ENCODE measurements at places on chromosomes 6 and 20.

DNA sequence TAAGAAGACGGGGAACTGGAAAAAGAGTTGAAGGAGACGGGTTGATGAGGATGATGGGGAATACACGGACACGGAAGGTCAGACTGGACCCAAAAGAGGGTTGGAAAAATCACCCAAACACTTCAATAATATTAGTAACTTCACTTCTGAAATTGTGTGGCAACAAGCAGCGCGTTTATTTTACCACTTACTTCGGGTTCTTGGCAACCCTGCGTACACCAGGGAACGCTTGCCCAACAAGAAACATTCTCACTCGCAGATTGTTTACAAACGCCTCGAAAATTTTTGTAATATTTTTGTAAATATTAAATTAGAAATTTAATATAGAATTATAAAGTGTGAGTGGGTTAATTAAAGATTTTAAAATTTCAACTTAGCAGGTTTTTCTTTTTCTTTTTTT is 99.5 kb downstream of the CEBPB start:
- no peak for DNase-seq

GRCh38 chr6:110322874-110323242 is 35.3 kb downstream of the METTL24 start:
- no peak for DNase-seq

GRCh38 chr6:130693944-130694343 is 133.3 kb upstream of the SMLR1 start:
- no peak for DNase-seq

DNA sequence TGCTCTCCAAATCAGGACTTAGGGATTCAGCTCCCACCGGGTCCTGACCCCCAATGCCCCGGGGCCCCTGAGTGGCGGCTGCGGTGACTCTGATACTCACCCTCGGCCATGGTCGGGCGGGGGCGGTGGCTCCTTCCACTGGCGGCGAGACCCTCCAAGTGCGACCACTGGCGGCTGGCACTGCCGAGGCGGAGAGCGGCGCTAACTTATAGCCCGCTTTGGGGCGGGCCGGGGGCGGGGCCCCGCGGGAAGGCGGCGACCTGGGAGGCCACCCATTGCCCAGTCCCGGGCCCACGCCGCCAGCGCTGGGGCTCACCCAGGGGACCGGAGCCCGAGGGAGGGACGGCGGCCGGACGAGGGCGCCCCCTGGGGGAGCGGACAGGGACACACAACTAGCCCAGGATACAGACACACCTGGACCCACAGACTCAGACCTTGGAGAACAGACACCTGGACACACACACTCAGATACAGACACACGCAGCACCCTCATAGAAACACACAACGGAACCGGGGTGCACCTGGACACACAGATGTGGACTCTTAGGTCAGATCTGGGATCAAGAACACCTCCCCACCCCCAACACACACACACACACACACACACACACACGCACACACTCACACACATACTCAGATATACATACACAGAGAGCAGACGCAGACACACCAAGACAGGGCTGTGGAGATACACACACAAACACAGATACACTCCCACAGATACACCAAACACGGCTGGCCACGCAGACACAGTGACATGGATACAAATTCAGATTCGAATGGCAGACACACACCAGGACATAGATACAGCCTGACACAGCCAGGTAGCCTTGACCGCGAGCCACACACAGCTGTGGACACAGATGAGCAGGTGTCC is at the start of gene TGM2:
Gene TGM2 (minus strand): TSS at position 182 of the 877 bp plus-strand sequence. CDS start 72 bp downstream, at position 110.
- peak; percentile 84 for DNase-seq

GRCh38 chr6:69555088-69555638 is 241.6 kb downstream of the LMBRD1 start:
- DNase-seq, result no peak

DNA sequence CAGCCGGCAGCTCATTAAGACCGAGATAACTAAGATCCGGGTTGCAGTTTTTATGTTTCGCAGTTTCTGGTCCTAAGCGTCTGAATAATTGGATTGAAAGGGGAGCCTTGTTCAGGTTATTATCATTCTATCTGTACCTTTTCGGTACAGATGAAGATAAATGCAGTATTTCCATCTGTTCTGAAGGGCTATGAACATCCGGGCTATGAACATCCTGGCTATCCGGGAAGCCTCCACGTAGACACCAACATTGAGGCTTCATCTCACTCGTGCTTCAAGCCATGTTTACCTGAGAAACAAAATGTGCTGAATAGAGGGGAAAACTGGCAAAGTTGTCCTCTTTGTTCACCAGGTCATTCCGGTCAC is 399 bp upstream of the REPS1 start:
- no peak for DNase-seq

DNA sequence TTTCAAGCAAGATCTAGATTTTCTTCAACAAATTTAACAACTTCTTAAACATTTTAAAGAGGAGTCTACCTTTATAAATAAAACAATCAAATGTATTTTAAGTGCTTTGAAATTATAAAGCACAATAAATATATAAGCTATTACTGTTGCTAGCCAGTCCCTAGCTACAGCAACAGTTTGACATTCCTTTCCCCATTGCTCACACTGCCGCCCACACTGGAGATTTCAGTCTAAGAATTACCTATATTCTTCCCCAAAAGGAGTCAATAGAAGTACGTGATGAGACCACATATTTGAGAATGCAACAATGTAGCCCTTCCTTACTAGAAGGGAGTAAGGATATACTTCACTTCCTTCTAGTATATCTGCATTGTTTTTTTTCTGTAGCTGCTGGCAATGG is 65.3 kb upstream of the RNF146 start:
- DNase-seq, result no peak

- DNase-seq, result no peak
These were observed 37.0 kb downstream of the CDC40 start for GRCh38 chr6:110217266-110217665.

DNA sequence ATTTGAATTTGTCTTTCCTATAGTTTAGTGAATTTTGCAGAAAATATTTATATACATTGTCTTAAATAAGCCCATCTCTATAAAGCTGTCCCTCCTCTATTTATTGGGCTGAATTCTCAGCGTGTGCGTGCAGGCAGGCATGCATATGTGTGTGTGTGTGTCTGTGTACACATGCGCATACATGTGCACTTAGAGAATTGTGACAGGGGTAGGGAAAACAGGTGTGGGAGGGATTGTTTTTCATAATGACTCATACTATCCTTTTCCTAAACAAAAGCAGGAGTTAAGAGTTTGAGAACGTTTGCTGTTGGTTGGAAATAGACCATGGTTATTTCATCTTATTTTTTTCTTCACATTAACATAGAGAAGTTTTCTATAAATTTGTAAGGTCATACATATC is 43.4 kb upstream of the FABP7 start:
- no peak for DNase-seq

GRCh38 chr6:41332842-41333736 is 2.3 kb upstream of the NCR2 start:
- DNase-seq, result no peak

GRCh38 chr20:43752051-43752360 is 25.2 kb upstream of the GTSF1L start:
- no peak for DNase-seq

- no peak for DNase-seq
These were observed 35.5 kb downstream of the ASCC3 start for GRCh38 chr6:100845676-100846075.

DNA sequence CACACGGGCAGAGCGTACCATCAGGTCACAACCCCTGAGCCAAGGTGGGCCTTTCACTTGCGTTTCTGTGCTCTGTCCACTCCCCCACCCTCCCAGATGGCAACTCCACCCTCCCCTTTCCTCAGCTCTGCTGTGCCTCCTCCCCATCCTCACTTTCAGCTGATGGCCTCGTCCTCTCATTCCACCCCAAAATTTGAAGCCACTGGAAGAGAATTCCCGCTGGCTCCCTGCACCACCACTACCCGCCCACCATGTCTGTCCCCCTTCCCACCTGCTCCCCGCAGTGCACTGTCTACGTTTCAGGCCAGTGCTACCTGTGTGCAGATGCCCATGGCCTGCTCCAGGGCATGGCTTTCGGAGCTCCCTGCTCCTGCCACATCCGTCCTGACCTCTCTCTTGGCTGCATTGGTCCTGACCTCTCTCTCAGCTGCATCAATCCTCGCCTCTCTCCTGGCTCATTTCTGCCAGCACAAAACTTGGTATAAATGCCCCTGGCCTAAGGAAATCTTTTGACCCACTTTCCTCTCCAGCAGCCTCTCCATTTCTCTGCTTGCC is 24.0 kb downstream of the SYNJ2 start:
- DNase-seq, result peak; percentile 24

- no peak for DNase-seq
These were observed 33.6 kb downstream of the TFAP2A start for GRCh38 chr6:10381133-10381829.

DNA sequence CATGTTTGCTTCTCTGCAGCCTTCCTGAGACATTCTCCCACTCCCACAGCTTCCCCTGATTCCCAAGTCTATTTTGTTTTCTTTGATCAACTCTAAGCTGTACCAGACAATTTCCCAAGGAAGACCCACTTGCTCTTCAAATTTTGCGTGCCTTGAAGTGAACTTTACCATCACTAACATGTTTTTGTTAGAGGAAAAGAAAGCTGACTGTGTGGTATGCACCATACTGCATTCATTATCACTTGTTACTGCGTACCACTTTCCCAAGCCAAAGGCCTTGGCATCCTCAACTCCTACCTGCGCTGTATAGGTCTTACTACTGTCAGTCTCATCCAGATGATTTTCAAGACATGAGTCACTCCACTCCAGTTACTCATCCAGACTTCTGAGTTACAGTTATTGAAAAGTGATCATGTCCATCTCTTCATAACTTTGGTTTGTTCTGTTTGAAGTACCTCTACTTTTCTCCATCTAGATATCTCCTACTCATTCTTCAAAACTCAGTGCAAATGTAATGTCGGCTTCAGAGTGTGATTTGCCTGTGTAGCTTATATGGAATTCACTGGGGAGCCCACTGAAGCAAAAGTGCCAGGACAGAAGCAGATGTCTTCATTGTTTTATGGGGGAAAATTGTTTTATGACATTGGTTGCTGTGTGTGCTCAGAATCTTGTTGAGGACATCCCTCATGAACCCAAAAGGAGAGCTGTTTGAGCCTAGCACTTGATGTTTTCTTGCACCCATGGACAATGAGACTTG is 5.2 kb downstream of the RPS12 start:
- no peak for DNase-seq

DNA sequence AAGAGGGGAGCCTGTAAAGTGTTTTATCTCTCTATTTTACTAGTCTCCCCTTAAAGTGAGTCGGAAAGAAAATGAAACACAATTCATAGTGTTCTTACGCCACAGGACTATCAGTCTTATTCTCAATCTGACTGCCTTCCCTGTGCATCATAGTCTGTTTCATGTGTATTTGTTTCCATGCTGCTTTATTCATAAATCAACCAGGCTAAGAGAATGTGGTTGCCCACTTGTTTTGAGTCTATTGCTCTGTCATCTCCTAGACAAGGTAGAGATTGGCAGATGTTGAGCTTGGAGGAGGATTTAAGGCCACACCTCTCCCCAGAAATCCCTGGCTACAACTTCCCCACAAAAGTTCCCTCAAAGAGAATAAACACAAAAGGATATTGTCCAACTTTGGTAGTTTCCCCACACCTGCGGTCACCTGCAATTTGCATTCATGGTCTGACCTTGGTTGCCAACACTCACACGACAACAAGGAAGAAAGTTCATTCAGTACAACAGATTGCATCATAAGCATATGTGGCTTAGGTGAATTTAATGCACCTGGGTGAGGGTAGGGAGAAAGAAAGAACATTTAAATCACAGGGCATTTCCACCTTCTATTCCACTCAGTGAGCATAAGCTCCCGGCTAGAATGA is 167.1 kb upstream of the FBXL4 start:
- DNase-seq, result no peak

- no peak for DNase-seq
These were observed 123.2 kb upstream of the TMEM170B start for GRCh38 chr6:11414176-11414963.

GRCh38 chr6:112298021-112298745 is 43.8 kb upstream of the LAMA4 start:
- no peak for DNase-seq
